ENCODE measurements at places on chromosomes 12 and 14. TPM values are rescaled to one million over a fixed set of nuclear protein-coding genes. Genes with fewer than 3 reads are reported as not detected.
A peak's percentile ranks its signal among the peaks of the same experiment; 100 is the strongest.

DNA sequence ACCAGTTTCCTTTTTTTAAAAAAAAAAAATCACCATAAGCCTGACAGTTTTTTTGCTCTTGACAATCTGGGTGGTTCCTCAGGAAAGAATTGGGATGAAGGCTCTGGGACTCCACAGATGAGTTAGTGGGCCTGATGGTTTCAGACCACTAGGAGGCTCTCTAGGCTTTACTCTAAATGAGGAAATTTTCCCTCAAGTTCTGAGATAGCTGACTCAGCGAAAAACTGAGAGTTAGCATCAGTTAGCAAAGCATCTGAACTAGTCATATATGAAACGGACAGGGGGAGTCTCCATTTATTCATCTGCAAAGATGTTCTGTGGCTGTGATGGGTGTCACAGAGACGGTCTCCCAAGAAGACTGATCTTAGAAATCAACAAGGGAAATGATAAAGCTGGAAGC lies 314.3 kb upstream of the OR4E1 start:
- DNase-seq, result no peak

GRCh38 chr12:13362260-13362841 lies 165.8 kb downstream of the EMP1 start:
- no peak for DNase-seq

DNA sequence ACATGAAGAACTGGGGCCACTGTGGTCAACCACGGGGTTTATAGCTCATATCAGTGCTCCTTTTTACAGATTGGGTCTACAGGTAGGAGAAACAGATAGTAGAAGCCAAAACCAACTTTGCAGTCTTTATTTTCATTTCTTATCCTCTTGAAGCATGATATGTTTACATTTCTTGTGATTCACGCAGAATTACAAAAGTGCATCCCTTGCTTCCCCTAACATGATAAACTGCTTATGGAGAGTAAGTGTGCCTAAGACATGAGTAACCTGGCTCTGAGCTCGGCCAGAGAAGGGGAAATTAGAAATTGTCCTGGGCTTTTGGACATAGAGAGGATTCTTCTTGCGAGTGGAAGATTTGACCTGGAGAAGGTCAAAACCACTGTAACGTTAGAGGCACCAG lies 18.4 kb downstream of the PWP1 start:
- DNase-seq, result no peak

DNA sequence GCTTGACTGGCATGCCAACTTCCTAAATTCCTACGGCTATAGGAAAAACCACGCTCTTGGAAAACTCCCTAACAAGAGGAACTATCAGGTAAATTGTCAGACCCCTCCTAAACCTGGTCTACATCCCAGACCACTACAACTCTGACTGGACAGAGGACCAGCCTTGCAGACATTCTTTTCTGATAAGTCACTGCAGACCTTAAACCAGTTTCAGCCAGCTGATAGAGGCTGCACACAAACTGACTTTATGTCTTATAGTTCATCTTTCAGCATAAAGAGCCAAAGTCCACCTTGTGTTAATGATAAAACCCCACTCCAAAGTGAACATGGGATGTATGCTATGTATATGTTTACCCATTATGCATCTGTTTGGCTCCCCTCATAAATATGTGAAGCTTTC lies 166.6 kb downstream of the KTN1 start:
- no peak for DNase-seq

DNA sequence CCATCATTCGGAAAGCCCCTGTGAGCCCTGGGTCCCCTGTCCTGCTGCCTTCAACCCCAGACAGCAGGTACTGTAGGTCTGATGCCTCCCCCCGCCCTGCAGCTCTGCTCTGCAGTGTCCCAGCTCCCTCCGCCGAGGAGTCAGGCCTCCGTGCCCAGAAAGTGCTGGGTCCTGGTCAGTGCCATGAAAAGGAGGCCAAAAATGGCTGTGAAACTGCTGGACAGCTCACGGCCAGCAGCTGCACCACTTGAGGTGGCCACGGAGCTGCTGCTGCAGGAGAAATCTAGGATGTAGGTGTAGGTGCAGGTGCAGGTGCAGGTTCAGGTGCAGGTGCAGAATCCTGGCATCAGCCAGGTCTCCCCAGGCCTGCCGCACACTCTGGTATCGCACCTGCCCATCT lies 196.1 kb downstream of the SLC15A4 start:
- no peak for DNase-seq

DNA sequence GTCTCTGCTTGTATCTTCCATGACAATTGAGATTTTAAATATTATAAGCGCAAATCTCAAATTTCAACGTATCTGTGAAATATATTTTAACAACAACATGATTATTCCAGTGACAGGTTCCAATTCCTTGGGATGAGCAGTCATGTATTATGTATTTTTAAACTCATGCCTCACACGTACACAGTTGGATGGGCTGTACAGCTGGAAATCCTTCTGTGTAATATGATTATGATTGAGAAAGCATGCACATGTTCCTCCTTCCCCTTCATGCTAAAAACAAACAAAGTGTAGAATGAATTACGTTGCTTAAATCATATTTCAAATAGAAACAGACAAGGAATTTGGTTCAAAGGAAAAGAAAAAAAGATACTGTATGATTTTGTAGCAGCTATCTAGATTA lies 428.3 kb downstream of the TMTC2 start:
- DNase-seq, result peak; percentile 50

The LRIG3 gene
- 33.7 TPM for polyA plus RNA-seq

The KLRF1 gene
- polyA plus RNA-seq, result not detected

The AKAP6 gene
- 57.5 TPM for polyA plus RNA-seq

Measured in muscle of arm (tissue), 14 donors.